Ovary (tissue), 10 donors: ENCODE measurements at places on chromosomes 3 and 15. TPM values are rescaled to one million over a fixed set of nuclear protein-coding genes. Genes with fewer than 3 reads are reported as not detected.
A peak's percentile ranks its signal among the peaks of the same experiment; 100 is the strongest.

MEGF11 gene
- polyA plus RNA-seq, result 0.04 TPM

ITPKA gene
- 0.15 TPM for polyA plus RNA-seq

PFKFB4 gene
- polyA plus RNA-seq, result 2.3 TPM

DNA sequence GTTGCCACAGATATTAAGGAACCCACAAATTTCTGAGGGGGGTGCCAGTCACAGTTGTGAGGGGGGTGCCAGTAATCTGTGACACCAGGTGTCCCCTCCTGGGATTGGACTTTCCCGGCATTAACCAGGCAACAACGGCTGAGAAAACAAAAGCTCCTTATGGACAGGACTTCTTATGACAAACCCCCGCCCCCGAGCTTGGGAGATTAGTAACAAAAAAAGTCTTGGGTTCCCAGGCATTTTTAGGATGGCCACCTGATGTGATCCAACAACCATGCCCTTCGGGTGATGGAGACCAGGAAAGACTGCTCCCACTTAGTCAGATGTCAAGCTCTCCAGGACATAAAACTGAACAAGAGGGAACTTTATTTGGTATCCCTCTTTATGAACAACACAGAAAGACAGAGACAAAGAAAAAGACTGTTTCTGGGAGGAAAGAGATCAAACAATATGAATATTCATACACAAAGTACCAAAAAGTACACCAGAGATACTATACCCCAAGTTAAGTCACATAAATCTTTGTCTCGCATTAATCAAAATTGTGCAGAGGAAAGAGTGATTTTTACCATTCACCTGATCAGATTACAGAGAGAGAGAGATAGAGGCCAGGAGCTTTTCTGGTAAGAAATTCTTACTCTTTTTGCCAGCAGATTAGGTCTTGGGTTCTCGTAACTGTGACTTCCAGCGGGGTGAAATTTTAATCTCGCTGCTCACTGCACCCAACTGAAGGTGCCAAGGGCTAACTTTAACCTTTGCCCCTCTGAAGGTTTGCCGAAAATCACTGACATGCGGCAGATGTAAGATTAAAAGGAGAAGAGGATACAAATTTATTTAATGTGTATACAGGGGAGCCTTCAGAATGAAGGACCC, 61.6 kb downstream of the OSTN start:
- no peak overlapping the region for H3K27ac ChIP-seq
- no peaks in the 10 kb centered on the region for H3K4me1 ChIP-seq
- no peak overlapping the region for H3K4me3 ChIP-seq
- H3K27me3 ChIP-seq, result no peaks in the 10 kb centered on the region

GOLGA6L7 gene
- polyA plus RNA-seq, result not detected

DNA sequence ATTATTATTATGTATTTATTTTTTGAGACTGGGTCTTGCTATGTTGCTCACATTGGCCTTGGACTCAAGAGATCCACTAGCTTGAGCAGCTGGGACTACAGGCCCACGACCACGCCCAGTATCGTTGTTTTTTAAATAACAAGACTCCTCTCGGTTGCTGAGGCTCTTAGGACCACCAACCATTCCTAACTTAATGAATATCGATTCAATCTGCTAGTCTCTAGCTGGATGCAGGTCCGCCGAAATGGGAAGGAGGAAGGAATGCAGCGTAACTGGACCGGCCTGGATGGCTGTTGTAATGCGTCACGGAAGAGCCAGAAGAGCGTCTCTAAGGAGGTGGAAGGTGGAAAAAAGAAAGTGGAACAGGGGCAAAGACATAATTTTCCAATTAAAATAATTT, 1.7 kb downstream of the ANXA2 start:
- peak overlapping the region; percentile 3 for H3K27ac ChIP-seq
- no peaks in the 10 kb centered on the region for H3K36me3 ChIP-seq
- H3K27me3 ChIP-seq, result no peaks in the 10 kb centered on the region

GRCh38 chr15:101723171-101723873, 951 bp downstream of the TARS3 start:
- no peaks in the 10 kb centered on the region for H3K27me3 ChIP-seq
- H3K27ac ChIP-seq, result peak overlapping the region; percentile 70
- peak overlapping the region; percentile 97 for H3K4me3 ChIP-seq
- peaks cover 2% of the 10 kb centered on the region for H3K4me1 ChIP-seq

GRCh38 chr15:49131403-49131802, 24.0 kb downstream of the COPS2 start:
- H3K36me3 ChIP-seq, result no peaks in the 10 kb centered on the region
- no peaks in the 10 kb centered on the region for H3K4me1 ChIP-seq
- no peak for DNase-seq
- H3K27me3 ChIP-seq, result no peaks in the 10 kb centered on the region
- no peak overlapping the region for H3K27ac ChIP-seq

FGF12 gene
- 1.7 TPM for polyA plus RNA-seq

DNA sequence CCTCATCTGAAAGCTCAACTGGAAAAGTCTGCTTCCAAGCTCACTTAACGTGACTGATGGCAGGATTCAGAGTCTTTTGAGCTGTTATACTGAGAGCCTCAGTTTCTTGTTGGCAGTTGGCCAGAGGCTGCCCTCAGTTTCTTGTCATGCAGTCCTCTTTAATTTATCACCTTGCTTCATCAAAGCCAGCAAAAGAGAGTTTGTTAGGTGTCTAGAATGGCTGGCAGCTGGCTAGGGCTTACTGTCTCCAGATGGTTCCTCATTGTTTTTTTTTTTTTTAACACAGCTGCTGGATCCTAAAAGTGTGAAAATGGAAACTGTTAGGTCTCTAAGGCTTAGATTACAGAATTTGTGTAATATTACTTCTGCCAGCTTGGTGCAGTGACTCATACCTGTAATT, 310.6 kb downstream of the PDCD6IP start:
- no peaks in the 10 kb centered on the region for H3K27me3 ChIP-seq
- H3K36me3 ChIP-seq, result no peaks in the 10 kb centered on the region
- H3K4me3 ChIP-seq, result no peak overlapping the region
- H3K4me1 ChIP-seq, result no peaks in the 10 kb centered on the region
- H3K27ac ChIP-seq, result no peak overlapping the region

IL16 gene
- 3.3 TPM for polyA plus RNA-seq

RLBP1 gene
- polyA plus RNA-seq, result not detected

GABRB3 gene
- 1.3 TPM for polyA plus RNA-seq

GRCh38 chr3:152835601-152836102, 721 bp downstream of the P2RY1 start:
- no peaks in the 10 kb centered on the region for H3K27me3 ChIP-seq
- H3K4me3 ChIP-seq, result peak overlapping the region; percentile 84
- H3K4me1 ChIP-seq, result peaks cover 2% of the 10 kb centered on the region
- no peaks in the 10 kb centered on the region for H3K36me3 ChIP-seq
- DNase-seq, result peak; percentile 39
